Activated naive CD4-positive, alpha-beta T cell treated with anti-CD3 and anti-CD28 coated beads, Interleukin-2, amount 50 U/mL, for 16 hours (primary cell): ENCODE measurements at places on chromosomes 11 and 22.

GRCh38 chr22:44181033-44181911 lies 547 bp downstream of the PARVG start:
- DNase-seq, result peak; percentile 70

DNA sequence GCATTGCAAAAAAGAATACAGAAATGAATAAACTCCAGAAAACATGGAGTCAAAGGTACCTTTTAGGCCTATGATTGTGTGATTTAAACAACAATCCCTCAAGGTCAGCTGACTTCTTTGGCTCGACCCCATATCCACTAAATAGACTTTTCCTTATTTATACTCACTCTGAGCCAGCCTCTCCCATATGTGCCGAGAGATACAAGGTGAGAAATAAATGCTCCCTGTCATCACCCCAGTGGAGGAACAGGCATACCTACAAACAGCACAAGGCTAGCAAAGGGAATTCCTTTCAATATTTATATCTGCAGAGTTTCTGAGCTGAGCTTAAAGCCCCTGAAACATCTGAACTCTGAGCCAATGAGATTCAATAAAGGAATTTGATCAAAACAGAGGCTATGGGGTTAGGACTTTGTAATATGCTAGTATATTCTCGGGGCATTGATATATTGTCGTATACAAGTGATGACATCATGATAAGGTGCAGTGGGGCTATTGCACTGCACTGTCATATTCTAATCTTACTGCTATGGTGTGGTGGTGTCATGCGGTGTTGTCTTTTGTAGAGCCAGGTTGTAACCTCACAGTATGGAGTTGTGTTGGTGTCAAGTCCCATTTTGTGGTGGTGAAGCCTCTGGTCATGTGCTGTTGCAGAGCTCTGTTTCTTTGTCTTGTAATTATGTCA lies 56.0 kb upstream of the GALNT18 start:
- DNase-seq, result no peak

DNA sequence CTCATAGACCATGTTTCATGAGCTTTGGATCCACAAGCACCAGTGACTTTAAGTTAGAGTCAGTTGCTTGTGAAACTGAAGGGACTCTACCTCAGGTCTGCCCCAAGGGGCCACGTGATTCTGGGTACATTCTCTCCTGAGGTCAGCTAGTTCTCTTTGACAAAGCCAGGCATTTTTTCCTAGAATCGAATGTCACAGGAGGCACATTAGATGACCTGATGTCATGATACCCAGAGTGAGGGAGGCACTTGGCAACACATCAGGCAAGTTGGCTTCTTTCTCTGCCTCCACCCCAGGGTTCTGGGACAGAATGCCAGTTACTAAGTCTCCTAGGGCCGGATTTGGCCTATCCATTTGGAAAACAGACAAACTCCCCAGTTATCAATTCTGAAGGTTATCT lies 93.0 kb downstream of the APIP start:
- DNase-seq, result no peak

DNA sequence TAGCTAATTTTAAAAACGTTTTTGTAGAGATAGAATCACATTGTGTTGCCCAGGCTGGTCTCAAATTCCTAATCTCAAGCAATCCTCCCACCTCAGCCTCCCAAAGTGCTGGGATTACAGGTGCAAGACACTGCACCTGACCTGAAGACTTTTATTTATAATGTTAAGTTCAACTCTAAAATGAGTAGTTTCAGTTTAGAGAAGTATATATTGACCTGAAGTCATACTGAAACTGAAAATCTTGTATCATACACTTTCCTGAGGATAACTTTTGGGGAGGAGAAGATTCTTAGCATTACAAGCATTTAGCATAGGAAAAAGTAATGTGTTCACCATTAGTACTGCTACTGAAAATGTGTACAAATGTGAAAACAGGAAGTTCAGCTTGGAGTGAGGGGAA lies 249.3 kb downstream of the CASP12 start:
- no peak for DNase-seq

- no peak for DNase-seq
Observed at GRCh38 chr11:9808943-9809342, 145.1 kb downstream of the SWAP70 start.

- DNase-seq, result no peak
Observed at GRCh38 chr11:92180664-92181251, 43.9 kb upstream of the FAT3 start.

DNA sequence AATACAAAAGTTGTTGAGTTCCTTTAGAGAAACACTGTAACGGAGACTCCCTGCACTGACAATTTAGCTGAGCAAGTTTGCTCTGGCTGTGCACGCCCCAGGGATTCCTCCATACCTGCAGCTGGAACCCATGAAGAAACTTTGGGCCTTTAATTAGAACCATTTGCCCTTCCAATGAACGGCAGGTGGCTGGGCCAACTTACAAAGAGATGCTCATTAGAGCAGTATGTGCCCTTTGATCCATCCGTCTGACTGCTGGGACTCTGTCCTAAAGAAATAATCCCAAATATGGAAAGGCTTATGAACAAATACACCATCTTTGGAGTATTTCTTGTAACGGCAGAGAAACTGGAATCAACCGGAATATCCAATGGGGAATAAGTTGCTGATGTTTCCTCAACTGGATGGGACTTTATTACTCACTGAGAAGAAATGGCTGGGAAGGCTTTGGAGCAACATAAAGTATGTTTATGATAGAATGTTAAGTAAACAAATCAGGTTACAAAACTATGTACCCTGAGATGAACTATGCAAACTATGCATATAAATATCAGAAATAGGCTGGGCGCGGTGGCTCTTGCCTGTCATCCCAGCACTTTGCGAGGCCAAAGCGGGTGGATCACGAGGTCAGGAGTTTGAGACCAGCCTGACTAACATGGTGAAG lies 24.4 kb upstream of the FBLN1 start:
- no peak for DNase-seq

- DNase-seq, result no peak
Observed at GRCh38 chr11:132111838-132112237, 741.4 kb downstream of the NTM start.

GRCh38 chr11:20541503-20541902 lies 57.9 kb upstream of the SLC6A5 start:
- DNase-seq, result no peak

DNA sequence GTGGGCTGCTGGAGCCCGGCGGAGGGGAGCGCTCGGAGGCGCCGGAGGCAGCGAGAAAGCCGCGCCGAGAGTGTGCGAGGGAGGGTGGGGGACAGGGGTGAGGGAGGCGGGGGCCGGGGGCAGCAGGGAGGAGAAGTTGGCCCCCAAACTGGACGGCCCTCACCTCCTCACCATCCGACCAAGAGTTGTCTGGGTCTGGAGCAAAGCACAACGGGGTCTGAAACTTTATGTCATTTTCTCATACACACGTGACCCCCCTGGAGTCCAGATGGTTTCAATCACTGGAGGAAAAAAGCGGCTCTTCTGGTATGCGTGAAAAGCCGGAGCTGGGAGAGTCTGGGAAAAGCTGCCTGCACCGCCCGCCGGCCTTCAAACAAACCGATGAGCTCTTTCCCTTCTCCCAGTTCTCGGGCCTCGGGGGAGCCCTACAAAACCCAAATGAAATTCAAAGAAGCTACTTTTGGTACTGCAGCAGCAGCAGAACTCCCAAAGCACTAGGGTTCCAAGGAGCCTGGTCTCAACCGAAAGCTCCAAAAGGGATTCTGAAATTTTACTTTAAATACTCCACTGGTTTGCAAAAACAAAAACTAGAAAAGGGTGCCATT lies 39.7 kb upstream of the AKIP1 start:
- DNase-seq, result no peak

DNA sequence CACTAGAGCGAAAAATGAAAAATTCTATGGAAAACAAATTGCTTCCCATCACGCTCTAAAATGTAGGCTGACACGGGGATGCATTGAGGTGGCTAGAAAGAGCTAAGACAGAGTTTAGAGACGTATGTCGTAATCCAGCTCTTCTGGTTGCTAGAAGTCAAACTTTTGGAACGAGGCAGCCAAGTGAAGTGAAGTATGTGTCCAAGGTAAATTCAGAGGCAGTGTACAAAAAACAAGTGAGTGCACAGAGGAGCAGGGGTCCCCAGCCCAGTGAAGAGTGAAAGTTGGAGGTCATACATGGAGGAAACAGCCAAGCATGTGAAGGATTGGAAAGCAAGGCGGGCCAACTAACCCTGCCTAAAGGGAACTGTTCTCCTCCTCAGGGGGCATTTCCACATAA lies 528.5 kb downstream of the NTM start:
- no peak for DNase-seq

DNA sequence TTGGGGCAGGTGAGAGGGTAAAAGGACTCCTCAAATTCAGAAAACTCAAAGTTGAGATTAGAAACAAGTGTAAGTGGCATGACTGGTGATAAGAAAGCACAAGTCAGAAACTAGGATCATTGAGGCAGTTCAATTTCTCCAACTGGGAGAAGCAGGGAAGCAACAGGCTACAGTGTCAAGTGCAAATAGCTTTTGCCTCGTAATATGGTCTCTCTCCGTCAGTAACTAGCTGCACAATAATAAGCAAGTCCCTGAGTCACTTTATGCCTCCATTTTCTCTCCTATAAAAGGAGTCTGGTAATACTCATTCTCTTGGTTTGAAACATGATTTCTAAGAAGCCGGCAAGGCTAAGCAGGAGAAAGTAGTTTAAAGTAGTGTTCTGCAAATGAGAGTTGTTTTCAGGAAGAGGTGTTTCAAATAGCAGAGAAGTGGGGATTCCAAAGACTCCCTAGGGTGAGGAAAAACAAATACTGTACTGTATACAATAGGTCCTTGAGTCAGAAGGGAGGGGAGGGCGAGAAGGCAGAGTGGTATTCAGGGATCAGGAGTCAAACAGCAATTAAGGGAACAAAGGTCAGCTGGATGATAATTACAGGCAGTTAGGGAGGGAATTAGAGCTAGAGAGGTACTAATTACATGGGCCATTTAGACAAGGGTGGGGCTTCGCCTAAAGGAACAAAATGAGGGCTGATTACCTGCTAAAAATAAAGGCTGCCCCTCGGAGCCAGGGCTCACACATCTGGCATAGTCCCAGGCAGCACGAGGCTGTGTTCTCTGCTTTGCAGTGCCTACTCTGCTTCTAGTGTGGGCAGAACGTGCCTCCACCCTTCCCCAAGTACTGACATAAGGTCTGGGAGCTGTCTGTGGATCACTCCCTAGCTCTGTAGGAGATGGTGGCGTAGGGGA lies 96.0 kb upstream of the BDNF start:
- DNase-seq, result no peak

DNA sequence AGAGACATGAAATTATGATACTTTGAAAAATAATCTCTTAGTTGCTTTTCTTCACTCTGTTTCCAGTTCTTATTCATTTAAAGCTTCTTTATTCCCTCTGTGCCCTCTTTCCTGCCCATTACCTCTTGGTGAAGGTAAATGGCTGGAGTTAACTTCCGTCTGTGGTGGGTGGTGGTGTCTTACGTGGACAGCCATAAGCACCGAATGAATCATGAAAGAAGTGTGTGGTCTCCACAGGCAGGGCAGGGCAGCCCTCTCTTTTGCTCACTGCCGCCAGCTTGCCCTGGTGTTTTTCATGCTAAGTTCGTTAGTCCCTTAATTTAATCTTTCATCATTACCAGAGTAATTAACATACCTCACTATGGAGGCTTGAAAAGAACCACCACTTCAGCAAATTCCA lies 98.7 kb upstream of the SORL1-AS1 start:
- DNase-seq, result no peak

DNA sequence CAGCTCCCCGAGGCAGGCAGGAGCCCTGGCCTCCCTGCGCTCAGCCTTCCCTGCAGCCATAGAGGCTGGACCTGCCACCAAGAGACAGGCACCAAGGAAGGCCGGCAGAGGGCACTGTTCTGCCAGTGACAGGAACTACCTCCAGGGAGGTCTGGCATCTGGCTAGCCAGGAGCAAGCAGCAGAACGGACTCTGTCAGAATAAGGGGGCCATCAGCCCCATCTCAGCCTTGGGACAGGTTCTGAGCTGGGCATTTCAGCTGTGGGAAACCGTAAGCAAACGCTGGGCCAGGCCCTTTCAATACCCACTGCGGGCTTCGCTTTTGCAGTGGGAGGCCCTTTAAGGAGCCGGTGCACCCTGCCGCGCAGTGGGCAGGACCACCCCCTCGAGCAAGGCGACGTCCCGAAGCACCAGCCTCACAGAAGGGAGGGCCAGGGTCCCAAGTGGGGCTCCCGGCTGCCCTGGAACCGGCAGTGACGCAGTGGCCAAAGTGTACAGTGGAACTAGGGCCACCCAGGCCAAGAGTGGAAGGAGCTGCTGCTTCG lies 18.2 kb downstream of the IFT27 start:
- DNase-seq, result peak; percentile 78

- DNase-seq, result no peak
Observed at GRCh38 chr22:30873086-30873650, 95.4 kb downstream of the MORC2 start.

GRCh38 chr11:110207123-110207522 lies 89.3 kb downstream of the RDX start:
- DNase-seq, result no peak

- DNase-seq, result no peak
Observed at GRCh38 chr11:82703796-82704195, 29.9 kb downstream of the FAM181B start.

GRCh38 chr11:45815747-45816146 lies 10.8 kb downstream of the SLC35C1 start:
- DNase-seq, result no peak

GRCh38 chr22:23168391-23169042 lies 11.8 kb upstream of the BCR start:
- DNase-seq, result no peak

GRCh38 chr11:72681226-72682153 lies 7.3 kb upstream of the PDE2A start:
- no peak for DNase-seq

- no peak for DNase-seq
Observed at GRCh38 chr11:120244476-120245365, 4.8 kb downstream of the POU2F3 start.

DNA sequence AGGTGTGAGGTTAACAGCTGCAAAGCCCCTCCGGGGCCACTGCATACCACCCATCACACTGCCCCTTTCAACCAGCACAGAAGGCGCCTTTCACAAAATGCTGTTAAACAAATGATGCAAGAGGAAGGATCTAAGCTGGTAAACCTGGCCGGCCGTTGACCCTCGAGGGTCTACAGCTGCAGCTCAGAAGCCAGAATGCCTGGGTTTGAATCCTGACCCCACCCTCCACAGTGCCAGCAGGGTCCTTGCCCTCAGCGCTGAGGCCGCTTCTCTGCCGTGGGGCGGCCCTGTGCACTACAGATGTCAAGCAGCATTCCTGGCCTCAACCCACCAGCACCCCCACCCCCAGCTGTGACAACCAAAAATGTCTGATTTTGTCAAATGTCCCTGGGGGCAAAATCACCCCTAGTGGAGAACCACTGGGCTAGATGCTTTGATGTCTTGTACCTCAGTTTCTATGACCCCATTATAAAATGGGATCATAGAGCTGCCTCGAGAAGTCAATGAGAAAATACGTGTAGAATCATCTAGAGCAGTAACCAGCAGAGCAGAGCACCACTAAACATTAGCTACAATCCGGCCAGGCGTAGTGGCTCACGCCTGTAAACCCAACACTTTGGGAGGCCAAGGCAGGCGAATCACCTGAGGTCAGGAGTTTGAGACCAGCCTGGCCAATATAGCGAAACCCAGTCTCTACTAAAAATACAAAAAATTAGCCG lies 77.9 kb downstream of the CELSR1 start:
- DNase-seq, result no peak
